ENCODE measurements at places on chromosomes 1 and 21.

- DNase-seq, result no peak
Measured at GRCh38 chr1:36503733-36504132, 21.0 kb upstream of the CSF3R start.

GRCh38 chr1:107365527-107366240 is 224.8 kb downstream of the NTNG1 start:
- no peak for DNase-seq

- no peak for DNase-seq
Measured at GRCh38 chr21:39363607-39364555, 15.0 kb upstream of the HMGN1 start.

GRCh38 chr21:34640858-34641257 is 25.9 kb upstream of the RCAN1 start:
- no peak for DNase-seq

- DNase-seq, result no peak
Measured at GRCh38 chr1:209783386-209783785, 973 bp downstream of the C1orf74 start.

- DNase-seq, result no peak
Measured at GRCh38 chr1:205444931-205445645, 10.8 kb downstream of the BLACAT1 start.

All from stimulated activated CD8-positive, alpha-beta memory T cell treated with anti-CD3 and anti-CD28 coated beads, Interleukin-15, amount 100 ng/mL, for 48 hours (primary cell).